A549 (cell line): ENCODE measurements at places on chromosomes 2 and 18.

- DNase-seq = no peak
These were observed 68.7 kb downstream of the KCTD1 start for GRCh38 chr18:26479681-26480079.

DNA sequence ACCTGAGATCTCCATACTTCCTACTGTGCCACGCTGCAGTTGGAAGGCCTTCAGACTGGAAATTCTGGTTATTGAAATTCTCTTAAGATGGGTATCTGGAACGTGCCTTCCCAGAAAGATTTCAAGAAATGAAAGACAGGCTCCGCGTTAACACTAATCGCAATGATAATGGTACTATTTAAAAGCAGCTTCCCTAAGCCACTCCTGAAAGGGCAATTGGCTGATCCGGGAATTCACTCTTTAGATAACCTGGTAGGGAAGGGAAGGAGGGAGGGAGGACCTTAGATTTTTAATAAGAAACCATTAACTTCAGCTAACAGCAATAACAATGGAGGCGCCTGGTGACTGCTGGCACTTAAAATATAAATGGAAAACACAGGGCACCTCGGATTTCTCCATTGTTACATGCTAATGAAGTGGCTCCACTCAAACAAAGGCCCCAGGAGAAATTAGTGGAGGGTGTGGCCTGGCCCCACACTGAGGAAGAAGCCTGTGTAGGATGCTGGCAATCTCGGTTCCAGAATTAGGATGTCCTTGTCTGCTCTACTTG, 22.5 kb upstream of the MTA3 start:
- DNase-seq = no peak

DNA sequence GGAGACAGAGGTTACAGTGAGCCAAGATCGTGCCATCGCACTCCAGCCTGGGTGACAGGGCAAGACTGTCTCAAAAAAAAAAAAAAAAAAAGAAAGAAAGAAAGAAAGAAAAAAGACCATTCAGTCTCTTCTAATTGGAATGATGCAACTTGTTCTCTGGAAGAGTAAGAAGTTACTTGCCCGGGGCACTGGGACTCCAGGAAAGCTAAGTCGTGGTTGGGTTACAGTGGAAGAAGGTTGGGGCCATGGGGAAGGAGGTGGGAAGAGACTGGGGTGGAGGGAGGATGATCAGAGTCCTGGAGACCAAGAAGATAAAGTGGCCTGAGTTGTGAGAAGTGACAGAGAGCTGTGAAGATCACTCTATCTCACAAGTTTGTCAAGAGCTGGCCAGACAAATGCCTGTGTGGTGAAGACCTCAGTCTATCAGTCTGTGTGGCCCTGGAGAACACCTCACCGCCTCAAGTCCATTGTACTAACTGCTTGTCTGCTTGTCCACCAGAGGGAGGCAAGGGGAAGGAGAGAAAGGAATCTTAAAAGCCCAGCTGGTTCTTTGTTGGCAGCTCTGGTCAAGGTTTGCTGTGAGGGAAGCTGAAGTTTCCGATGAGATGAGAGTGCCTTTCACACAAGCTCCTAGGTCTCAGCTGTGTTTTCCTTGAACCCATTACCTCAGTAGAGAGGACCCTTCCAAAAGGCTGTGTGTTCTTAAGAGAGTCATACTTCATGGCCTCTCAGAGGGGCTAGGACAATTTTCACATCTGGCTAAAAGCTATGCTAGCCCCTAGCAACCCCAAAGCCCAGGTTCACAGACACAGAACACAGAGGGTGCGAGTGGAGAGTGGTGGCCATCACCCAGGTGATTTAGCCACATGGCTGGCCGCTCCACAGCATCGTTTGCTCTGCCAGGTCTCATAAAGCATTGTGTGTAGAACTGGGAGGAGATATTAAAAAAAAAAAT, 72.0 kb upstream of the TMEM178A start:
- DNase-seq = peak; percentile 79

- no peak for DNase-seq
These were observed 472.6 kb upstream of the CELF4 start for GRCh38 chr18:38038242-38038641.

DNA sequence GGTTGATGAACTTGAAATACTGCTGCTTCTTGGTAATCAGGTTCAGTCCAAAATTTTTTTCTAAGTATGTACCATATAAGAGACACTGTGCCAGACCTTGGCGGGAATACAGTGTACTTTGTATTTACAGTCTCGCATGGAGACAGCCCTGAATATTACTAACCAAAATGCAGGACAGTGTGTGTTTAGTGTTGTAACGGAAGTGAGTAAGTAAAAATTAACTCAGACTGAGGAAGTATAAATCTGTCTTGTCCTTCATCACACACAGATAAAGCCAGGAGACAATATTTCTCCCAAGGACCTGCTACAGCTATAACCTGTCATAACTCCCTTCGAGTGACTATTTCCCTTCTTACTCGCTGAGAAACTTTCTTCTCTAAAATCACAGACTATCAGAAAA, 76.9 kb downstream of the ACTR3 start:
- DNase-seq = peak; percentile 34

DNA sequence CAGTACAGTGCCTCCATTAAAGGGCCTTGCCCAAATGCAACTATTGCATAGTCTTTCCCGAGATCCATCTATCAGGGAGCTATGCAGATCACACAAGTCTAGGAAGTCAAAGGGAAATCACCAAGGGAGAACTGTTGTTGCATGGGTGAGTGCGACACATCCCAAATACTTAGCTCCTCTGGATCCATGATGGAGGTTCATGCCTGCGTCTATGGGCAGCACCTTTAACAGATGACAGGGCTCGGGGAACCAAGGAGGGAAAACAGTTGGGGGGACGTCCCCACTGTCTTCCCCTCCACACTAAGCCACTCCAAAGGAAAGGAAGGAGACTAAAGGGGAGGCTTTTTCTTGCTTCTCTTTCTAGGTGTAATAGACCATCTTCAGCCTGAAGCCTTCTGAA, 552.8 kb upstream of the PKDCC start:
- DNase-seq = no peak

DNA sequence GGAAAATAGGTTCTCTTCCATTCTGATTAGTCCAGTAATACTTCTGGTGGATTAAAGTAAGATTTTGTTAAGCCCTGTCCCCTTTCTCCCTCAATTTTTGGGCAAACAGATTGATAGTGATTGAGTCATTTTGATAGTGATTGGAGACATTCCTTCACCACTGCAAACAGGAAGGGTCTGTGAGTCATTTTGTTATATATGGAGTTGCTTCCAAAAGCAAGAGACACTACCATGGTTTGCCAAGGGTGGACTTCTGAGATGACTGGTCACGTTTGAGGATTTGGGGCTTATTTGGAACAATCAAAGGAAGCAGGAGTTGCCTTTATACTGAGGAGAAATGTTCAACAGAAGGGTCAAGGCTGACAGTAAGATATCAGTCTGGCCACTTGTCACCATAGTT, 249.9 kb downstream of the PARD3B start:
- no peak for DNase-seq

- DNase-seq = no peak
These were observed at the start of gene FABP1 for GRCh38 chr2:88127888-88128653. Gene FABP1 (minus strand): TSS chr2:88128062. CDS start chr2:88128017, 45 bp downstream.

GRCh38 chr2:2804528-2804927, 473.5 kb upstream of the MYT1L start:
- no peak for DNase-seq

GRCh38 chr18:46588971-46589660, 67.9 kb downstream of the LOXHD1 start:
- DNase-seq = no peak

DNA sequence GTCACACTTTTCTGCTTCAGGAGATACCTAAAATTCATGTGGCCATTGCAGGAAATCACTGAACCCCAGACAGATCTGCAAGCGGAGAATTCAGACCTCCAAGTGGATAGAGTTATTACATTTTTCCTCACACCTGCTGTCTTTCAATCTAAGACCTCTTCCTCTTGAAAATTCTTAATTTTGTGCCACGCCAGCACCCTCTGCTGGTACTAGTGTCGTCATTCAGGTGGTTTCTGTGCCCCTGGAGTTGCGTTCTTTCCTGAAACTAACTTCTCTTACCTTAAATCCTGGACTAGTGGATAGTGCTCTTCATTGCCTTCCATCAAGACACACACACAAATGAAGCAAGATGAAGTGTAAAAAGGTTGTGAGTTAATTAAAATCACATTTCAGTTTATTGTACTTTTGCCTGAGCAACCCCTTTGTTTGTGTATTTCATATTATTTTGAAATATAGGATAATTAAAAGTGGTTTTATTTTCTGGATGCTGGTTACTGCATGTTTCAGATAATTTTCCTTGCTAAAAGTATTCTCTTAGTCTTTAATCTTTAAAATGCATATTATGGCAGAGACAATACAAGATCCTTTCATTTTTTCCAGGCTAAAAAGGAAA, 1.6 kb upstream of the DNER start:
- DNase-seq = peak; percentile 30

GRCh38 chr2:193584522-193584938, 1389.8 kb upstream of the TMEFF2 start:
- DNase-seq = no peak

- DNase-seq = no peak
These were observed 45.8 kb upstream of the SMIM21 start for GRCh38 chr18:75473316-75473715.

DNA sequence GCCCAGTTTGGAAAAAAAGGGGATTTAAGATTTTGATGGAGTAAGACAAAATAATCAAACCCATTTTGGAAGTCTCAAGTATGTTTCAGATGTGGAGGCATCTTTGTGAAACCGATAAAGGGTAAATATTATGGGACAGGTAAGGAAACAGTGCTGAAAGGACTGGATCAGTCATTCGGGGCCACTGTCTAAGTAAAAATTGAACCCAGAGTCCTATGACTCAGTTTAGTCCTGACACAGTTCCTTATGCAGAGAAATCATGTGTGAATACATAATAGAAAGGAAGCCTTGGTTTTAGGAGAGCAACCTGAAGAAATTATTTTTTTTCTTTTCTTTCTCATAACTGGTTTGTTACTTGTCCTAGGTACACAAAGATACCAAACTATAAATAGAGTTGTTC, 15.4 kb upstream of the ZEB2 start:
- no peak for DNase-seq

DNA sequence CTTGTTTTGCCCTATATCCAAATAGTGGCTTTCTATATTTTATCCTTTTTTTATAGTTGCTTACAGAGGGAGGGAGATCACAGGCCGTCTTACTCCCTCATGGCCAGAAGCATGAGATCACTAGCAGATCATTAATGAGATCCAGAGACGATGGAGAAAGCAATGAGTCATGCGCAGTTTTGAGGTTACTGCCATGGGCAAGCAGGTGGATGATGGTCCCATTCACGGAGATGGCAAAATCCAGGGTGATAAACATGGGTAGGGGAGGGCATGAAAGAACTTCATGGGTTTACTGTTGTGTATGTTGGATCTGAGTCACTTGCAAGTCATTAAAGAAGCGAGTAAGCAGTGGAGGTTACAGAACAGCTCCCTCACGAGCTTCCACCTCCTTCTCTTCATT, 60.4 kb downstream of the C18orf63 start:
- peak; percentile 16 for DNase-seq

- DNase-seq = no peak
These were observed 80.3 kb downstream of the THNSL2 start for GRCh38 chr2:88250404-88250803.

- DNase-seq = peak; percentile 77
These were observed at the start of gene RMDN2 for GRCh38 chr2:37925063-37925897. Gene RMDN2 (plus strand): TSS chr2:37925287. CDS start chr2:37929278, 3,991 bp downstream.

- DNase-seq = no peak
These were observed 259.1 kb downstream of the STK39 start for GRCh38 chr2:167988296-167988695.
